ENCODE measurements at places on chromosomes 4 and X.

DNA sequence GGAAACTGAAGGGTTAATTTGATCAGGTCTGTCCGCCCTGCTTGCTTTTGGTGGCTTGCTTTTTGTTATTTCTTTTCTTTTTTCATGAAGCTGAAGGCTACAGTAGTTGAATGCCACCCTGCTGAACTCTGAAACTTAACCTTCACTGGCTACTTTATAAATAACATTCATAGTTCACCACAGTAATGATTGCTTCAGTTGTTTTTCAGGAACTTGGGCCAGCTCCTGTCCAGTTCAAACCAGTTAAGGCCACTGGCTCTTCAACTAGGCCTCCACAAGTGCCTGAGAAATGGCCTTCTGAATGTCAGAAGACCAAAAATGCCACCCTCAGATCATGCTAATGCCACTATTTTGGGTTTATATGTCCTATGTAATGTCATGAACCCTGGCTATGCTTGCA is 7.7 kb upstream of the ASB9 start:
- no peak for DNase-seq

DNA sequence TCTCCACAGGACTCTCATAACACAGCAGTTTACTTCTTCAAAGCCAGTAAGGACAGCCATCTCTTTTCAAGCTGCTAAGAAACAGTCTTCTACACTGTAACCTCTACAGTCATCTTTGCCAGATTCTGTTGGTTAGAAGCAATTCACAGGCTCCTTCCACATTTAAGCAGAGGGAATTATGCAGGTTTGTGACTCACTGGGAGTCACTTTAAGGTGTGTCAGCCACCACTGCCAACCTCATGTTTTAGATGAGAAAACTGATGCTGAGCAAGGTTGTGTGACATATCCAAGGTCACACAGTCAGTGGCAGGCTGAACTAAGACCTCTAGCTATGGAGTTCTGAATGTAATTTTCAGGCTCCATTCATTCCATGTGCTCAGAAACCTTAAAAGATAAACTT is 143.5 kb downstream of the QDPR start:
- DNase-seq, result no peak

DNA sequence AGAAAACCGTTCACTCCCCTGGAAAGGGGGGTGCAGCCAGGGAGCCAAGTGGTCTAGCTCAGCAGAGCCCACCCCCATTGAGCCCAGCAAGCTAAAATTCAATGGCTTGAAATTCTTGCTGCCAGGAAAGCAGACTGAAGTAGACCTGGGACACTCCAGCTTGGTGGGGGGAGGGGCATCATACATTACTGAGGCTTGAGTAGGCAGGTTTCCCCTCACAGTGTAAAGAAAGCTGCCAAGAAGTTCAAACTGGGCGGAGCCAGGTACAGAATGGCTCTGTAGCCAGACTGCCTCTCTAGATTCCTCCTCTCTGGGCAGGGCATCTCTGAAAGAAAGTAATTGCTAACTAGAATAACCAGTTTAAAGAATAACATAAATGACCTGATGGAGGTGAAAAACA is 372.3 kb upstream of the F9 start:
- no peak for DNase-seq

DNA sequence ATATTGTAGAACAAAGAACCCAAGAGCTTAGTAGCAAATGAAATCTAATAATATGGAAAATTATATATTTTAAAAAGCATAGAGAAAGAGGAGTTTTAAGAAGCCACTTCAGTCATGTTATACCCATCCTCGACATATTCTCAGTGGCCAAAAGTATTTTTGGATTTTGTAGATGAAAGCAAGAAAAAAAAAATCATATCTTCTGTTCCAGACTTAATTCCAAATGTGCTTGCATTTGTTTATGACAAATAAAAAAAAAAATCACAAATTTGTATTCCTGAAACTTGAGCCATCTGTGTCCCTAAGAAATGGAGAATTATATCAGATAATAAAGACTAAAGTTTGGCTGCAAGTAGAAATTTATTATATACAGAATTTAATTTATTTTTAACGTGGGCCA is 1482.4 kb upstream of the PABPC4L start:
- DNase-seq, result no peak

GRCh38 chr4:144649646-144650045 is 3.7 kb downstream of the HHIP start:
- DNase-seq, result no peak

GRCh38 chr4:71685975-71686374 is 97.9 kb downstream of the GC start:
- no peak for DNase-seq

DNA sequence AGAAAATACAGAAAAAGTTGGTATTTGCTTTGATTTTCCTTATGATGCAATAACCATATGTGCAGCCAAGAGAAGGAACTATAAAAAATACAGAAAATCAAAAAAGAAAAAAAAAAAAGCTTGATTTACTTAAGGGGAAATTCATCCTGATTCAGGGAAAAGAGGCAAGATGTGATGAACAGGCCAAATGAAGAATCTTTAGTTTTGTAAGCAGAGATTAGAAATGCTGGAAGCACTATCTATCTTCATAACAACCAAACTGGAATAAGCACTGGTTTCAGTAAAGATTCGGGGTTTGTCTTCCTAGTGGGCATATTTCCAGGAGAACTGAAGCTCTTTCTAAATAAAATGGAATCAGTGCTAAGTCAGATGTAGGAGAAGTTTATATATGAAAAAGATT is 82.9 kb upstream of the KCNIP4 start:
- DNase-seq, result no peak

DNA sequence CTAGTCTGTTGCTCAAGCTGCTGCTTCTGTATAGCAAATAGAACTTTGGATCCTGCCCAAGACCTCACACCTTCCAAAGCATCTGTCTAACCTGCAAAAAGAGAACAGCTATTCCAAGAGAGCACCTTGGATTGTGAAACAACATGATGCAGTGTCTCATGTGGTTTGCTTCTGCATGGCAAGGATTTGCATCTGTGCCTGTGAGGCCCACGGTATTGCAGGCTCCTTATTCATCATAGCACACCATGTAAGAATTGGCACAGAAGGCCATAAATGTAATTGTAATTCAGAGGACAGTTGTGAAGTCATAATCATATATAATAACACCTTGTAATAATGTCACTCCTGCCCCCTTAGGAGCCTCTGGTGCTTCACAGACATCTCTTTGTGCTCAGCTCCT is 147.1 kb downstream of the ZNF674 start:
- DNase-seq, result no peak

DNA sequence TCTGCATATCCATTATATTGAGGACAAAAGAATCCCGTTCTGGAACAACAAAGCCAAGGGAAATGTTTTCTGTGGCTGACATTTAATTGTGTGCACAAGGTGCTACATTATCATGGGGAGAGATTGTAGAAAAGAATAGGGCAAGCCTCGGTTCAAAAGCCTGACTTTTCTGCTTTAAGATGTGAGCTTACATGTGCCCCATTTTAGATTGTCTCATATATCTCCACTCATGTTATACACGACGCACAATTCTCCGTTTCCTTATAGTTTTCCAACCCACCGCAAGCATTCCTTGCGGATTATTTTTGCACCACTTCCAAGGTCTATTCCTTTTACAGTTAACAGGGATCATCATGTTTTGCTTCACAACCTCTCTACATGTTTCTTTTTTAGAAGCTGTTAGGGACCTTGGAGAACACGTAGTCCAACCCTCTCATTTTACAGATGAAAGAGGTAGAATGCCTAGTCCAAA is 99.6 kb upstream of the MAML3 start:
- no peak for DNase-seq

DNA sequence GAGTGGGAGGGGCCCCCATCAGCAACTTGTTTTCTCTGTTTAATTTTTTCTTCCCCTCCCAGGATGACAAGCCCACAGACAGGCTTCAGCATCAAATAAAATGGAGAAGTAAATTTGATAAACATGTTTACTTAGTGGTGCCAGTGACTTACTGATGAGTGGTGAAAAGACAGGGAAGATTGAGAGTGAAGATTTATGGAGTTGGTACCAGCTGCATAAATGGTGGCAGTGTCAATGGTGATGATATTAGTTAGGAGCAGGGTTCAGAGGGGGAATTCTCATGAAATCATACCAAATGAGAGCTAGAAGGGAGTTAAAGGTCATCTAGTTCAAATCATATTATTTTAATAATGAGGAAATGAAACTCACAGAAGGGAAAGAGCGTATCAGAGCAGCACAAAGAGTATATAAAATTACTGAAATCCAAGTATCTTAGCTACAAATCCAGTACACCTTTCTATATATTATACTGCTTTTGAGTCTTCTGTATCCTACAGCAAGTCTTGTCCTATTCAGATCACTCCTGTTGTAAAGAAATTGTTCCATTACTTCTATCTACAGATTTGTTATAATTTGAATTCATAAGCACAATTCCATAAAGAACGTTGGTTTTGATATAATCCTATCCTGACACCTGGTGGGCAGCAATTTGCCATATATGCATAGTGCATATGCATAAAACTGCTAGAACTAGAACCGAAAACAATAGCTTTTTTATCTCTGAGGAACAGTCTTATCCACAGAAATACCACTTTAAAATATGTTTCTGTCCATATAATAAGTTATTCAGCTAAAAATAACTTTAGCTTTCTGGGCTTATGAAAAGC is 5.0 kb downstream of the P2RY10 start:
- DNase-seq, result no peak

- DNase-seq, result no peak
Measured at GRCh38 chrX:9429767-9430166, 35.1 kb upstream of the TBL1X start.

DNA sequence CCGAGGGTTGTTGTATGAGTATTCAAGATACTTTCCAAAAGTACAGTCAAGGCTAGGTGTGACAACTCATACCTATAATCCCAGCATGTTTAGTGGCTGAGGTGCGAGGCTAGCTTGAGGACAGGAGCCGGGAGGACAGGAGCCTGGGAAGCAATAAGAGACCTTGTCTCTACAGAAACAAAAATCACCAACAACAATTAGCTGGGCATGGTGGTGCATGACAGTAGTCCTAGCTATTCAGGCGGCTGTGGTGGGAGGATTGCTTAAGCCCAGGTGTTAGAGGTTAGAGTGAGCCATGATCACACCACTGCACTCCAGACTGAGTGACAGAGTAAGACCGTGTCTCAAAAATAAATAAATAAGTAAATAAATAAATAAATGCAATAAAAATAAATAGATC is 91.6 kb downstream of the TLL1 start:
- no peak for DNase-seq

DNA sequence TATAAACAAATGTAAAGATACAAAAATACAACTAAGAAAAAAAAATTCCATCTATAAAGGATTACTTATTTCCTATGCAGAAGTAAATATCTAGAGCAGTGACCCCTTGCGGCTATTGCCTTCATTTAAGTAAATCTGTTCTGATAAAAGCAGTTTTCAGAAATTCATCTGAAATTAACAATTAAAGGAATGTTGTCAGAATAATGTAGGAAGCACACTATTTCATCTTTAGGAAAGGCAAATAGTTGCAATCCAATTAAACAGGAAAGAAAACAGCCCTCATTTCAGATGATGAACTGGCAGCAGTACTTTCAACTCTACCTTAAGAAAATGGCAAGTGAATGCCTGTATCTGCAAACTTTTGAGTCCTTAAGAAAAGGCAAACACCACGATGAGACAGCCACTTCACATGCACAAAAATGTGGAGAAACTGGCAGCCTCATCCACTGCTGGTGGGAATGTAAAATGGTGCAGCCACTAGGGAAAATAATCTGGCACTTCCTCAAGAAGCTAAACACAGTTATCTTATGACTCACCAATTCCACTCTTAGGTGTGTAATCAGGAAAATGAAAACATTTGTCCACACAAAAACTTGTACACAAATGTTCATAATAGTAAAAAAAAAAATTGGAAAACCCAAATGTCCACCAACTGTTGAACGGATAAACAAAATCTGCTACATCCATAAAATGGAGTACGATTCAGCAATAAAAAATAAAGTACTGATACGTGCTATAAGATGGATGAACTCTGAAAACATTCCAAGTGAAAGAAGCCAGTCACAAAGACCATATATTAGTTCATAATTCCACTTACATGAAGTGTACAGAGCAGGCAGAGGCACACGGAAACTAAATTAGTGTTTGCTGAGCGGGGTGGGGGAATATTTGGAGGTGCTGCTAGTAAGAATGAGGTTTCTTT is 2.0 kb upstream of the THAP9 start:
- DNase-seq, result peak; percentile 68

DNA sequence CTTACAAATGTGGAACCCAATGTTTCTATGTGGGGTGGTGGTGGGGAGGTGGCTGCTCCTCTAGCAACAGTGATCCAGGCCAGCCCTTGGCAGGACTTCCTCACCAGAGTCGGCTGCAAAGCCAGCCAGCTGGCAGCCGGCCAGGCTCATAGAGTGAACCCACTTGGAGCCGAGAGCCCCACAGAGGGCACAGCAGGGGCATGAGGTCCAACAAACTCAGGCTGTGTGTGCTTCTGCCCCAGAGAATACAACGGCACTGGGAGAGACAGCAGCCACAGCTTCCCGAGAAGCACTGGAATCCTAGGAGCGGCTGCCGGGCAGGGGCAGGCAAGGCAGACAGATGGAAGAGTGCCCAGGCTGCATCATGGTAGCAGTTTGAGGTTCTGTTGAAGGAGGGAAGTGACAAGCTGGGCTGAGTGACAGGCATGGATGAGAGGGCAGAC is 23.5 kb upstream of the SOWAHD start:
- no peak for DNase-seq

- DNase-seq, result no peak
Measured at GRCh38 chr4:113566015-113566795, 195.3 kb downstream of the CAMK2D start.

DNA sequence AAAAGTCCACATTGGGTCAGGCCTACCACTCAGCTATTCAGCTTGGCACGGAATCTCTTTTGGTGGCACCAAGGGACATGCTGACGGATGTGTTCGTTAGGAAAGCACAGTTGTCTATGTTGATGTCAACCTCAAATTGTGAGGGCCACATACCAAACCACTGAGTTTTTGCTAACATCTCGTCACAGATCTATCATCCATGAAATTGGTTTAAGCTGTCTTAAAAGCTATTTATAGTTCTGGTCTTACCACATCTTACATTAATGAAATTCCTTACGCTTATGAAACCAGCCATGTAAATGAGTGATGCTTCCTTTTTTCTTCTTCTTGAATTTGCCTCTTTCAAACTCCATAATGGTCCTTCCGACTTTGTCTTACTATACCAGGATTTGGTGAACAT is 101.5 kb downstream of the MGST2 start:
- DNase-seq, result peak; percentile 56

GRCh38 chr4:41406113-41406516 is 131.8 kb upstream of the LIMCH1 start:
- no peak for DNase-seq

- no peak for DNase-seq
Measured at GRCh38 chrX:95152810-95153209, 1478.8 kb downstream of the FAM133A start.

Data from AG09309 (cell line).